ENCODE measurements at places on chromosomes 11 and 22. TPM values are rescaled to one million over a fixed set of nuclear protein-coding genes. Genes with fewer than 3 reads are reported as not detected.
A peak's percentile ranks its signal among the peaks of the same experiment; 100 is the strongest.

Gene NEFH
- total RNA-seq: 76.1 TPM

Gene SIDT2
- 88.8 TPM for total RNA-seq

Gene CSF2RB
- 1.1 TPM for total RNA-seq

Gene SLCO2B1
- 94.0 TPM for total RNA-seq

Gene OR8A1
- total RNA-seq: not detected

Gene PTPN5
- 140 TPM for total RNA-seq

Gene PTPRCAP
- 2.3 TPM for total RNA-seq

Gene KCNQ1
- 2.4 TPM for total RNA-seq

Gene POU2AF1
- 0.81 TPM for total RNA-seq

DNA sequence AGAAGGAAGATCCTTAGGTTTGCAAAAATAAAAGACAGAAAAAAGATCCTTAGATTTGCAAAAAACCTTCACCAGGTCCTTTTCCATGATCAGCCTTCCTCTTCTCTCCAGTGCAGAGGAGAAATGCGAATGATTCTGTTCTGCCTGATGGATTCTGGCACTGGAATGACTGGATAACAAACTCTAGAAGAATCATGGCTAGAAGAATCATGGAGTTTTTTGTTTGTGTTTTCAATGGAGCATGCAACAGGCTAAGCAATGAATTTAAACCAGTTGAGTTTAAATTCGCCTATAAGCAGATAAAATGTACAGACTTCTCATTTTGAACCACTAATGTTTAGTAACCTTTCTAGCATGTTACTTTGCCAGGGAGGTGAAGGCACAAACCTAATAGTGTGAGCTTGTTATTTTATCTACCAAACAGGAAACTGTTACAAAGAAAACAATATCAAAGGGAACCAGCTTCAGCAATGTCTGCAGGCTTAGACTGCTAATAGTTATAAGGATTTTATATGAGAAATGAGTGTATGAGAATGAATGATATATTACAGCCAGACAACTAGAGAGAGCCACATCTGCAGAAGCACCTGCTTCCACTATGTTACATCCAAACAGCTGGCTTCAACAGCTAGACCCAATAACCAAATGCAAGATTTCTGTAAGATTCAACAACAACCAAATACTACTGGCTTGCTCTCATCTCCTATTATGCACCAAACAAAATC is 64.7 kb upstream of the APOA1 start:
- DNase-seq: no peak

DNA sequence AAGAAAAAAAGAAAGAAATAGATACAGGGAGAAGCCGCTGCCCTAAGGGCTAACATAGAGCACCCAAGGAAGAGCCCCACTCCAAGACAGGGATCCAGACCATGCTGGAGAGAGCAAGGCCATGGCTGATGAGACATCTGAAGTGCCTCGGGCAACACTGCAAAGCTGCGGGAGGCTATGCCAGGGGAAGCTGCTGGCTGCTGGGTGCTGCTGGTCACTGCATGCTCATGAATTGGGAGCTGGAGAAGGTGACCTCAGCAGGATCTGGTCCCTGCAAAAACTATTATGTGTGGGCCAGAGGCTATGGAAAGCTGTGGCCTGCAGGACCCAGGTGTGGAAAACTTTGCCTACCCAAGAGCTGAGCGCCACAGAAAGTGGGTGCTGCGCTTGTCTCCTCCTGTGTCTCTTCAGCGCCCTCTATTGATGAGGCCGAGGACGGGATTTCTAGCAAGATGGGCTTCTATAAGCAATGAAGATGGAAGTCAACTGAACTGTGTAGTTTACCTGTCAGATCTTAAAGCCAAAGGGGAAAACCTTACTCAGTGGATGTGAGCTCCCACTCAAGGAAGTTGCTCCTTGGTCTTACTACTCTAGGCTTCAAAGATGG is 17.3 kb upstream of the SLC29A2 start:
- no peak for DNase-seq

GRCh38 chr11:31106968-31107576 is 262.5 kb downstream of the DCDC1 start:
- peak; percentile 57 for DNase-seq

DNA sequence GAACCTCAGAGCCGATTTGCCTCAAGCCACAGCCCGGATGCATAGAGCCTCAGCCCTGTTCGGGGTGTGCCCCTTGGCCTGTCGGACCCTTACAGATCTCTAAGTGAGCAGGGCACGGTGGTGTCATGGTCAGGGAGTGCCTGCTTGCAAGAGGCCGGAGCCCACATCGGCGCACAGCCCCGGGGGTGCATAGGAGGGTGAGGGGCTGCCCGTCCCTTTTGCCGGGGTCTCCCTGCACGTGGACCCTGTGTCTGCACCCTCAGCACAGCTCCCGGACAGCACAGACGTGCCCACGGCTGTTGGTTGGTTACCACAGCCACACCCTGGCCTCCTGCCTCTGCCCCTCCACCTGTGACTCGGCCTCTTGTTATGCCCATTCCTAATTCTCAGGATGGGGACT is 6.5 kb downstream of the RAB36 start:
- DNase-seq: no peak

GRCh38 chr11:47843361-47844055 is 4.6 kb downstream of the NUP160 start:
- DNase-seq: no peak

DNA sequence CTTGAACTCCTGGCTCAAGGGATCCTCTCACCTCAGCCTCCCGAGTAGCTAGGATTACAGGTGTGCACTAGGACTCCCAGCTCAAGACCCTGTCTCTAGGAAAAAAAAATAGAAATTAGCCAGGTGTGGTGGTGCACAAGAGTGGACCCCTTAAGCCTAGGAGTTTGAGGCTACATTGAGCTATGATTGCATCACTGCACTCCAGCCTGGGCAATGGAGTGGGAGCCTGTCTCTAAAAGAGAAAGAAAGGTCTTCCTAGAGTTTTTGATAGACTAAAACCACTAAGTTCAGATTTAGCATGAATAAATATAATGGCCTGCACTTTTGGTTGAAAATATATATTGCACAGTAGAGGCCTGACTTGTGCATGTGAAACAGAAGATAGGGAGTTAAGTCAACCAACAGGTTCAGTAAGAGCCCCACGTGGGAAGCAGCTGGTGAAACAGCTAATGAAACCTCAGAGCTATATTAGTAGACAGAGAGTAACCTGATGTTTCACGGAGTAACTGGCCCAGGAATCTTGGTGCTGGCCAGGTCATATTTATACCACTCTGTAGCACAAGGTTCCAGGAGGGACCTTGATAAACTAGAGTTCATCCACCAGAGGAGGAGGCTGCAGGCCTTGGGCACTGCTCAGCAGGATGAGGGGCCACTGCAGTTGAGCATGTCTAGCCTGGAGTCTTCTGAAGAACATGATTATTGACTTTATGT is 4.6 kb upstream of the MICAL3 start:
- DNase-seq: no peak

GRCh38 chr22:41656556-41656955 is 32.1 kb downstream of the SNU13 start:
- no peak for DNase-seq

- DNase-seq: peak; percentile 28
Observed at GRCh38 chr11:3091081-3091845, 34.0 kb upstream of the CARS1 start.

DNA sequence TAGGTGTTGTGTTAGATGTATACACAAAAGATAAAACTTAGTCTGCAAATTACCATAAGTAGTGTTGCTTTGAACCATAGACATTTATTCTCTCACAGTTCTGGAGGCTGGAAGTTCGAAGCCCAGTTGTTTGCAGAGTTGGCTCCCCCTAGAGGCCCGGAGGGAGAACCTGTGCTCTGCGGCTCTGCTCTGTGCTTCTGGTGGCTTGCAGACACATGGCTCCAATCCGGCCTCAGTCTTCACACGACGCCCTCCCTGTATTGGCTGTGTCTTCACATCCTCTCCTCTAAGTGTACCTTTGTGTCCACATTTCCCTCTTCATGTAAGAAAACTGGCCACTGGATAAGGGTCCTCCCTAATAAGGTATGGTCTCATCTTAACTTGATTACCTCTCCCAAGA is 128.4 kb downstream of the OPCML start:
- no peak for DNase-seq

- DNase-seq: no peak
Observed at GRCh38 chr11:45984192-45984591, 61.7 kb downstream of the LARGE2 start.

- DNase-seq: peak; percentile 27
Observed at GRCh38 chr22:29145321-29146072, 60.2 kb upstream of the EMID1 start.

DNA sequence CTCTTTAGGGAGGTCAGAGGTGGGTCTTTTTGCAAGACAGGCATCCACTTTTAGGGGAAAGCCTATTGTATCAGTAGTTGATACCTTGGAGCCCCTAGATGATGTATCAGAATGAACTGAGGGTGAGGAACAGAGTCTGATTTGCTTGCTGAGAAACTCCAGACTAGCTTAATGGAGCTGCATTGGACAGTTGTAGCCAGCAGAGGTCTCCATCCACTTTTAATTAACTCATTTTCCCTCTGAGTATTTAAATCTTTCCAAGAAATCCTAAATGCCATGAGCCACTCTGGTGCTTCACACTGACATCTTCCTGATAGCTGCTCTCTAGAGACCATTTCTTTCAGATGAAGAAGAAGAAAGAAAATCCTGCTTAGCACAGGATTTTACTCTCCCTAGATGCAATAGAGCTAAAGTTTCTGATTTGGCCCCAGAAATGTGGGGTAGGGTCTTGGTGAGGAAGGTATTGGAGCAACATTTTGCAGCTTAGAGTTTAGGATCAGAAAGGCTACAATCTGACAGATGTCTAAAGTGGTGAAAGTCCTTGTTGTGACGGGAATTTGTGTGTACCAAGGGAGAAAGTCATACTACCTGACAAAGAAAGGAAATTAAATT is 38.0 kb downstream of the EXT2 start:
- no peak for DNase-seq

GRCh38 chr22:24564376-24565058 is 8.7 kb downstream of the SNRPD3 start:
- DNase-seq: no peak

DNA sequence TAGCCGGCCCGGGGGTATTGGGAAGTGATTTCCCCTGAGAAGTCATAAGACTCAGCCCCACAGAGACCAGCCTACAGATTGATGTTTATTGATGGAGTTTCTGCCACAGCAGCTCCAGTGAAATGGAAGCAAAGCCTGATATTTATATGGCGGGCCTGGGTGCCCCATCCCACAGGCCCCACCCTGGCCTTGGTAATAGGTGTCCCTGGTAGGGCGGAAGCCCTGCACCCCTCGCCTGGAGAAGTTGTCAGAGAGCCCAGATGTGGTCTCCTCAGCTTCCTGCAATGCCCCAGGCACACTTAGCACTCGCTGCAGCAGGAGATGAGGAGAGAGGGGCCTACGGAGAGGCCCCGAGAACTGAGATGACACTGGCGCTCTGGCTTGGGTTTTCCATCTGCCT is 107.4 kb downstream of the MORC2 start:
- peak; percentile 8 for DNase-seq

DNA sequence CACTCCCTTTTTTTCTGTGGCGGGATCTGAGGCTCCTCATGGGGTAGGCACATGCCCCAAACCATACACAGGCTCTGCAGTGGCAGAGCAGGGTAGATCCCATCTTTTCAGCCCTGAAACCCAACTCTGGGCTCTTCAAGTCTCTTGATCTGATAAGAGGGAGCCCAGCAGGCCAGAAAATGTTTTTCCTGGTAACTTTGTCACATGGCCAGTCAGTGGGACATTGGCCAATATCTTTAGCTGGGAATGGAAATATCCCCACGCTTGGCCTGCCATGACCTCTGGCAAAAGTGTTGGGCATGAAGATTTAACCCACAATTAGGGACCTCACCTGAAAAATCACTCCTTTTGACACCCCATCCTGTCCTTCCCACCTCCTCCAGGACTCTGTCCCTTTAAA is 8.1 kb downstream of the INPP5J start:
- no peak for DNase-seq

- DNase-seq: no peak
Observed at GRCh38 chr11:57309106-57310059, 15.4 kb downstream of the TNKS1BP1 start.

GRCh38 chr11:8838248-8838647 is 72.7 kb upstream of the AKIP1 start:
- no peak for DNase-seq

DNA sequence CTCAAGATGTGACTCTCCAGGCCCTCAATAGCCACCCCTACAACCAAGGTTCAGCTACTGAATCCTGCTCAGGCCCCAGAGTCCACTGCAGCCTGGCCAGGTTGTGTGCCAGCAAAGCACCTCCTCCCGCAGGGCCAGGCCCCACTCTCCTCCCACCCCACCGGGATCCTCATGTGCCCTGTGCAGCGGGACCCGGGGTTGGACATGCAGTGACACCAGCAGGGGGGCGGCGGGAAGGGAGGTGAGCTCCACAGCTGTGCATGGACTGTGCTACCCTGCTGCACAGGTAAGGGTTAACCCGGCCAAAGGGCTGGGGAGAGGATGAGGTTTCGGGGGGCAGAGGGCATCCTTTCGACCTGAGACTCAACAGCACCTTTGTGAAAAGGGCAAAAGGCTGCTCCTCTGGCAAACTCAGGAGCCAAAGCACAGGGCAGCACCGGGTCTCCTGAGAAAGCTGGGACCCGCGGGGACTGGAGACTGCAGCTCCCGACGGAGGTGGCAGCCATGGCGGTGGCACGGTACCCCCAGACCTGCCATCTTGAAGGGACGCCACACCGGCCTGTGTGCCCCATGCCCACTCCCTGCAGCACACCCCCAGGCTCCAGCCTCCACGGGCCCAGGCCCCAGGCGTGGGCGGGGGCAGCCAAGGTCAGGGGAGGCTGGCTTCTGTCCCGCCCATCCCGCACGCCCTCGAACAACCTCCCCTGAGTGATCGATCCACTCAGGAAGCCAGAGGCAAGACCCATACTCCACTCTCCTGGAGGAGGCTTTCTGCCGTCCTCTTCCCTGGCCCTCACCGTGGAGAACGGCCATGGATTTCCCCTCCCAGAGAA is 10.6 kb downstream of the PLXNB2 start:
- DNase-seq: no peak

- no peak for DNase-seq
Observed at GRCh38 chr11:10680956-10681487, 12.5 kb downstream of the IRAG1 start.

- no peak for DNase-seq
Observed at GRCh38 chr11:44140372-44140771, 44.9 kb downstream of the EXT2 start.

DNA sequence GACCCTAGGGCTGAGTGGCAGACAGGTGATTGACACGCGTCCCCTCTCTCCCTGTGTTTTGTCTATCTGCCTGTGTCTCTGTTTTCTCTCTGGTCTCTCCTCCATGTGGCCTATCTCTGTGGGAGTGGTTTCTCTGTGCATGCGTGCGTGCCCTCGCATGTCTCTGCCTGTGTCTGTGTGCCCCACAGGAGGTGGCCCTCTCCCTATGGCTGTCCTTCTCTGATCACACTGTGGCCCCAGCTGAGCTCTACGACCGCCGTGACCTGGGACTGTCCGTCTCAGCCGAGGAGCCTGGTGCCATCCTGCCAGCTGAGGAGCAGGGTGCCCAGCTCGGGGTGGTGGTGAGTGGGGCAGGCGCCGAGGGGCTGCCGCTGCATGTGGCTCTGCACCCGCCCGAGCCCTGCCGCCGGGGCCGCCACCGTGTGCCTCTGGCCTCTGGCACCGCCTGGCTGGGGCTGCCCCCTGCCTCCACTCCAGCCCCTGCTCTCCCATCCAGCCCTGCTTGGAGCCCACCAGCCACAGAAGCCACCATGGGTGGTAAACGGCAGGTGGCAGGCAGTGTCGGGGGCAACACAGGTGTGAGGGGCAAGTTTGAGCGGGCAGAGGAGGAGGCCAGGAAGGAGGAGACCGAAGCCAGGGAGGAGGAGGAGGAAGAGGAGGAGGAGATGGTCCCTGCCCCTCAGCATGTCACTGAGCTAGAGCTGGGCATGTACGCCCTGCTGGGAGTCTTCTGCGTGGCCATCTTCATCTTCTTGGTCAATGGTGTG is 11.6 kb downstream of the TMEM132A start:
- DNase-seq: no peak

GRCh38 chr22:27985323-27986275 is 66.5 kb upstream of the PITPNB start:
- DNase-seq: no peak
